Thyroid gland (tissue), 4 donors: ENCODE measurements at places on chromosomes 5 and 9.

- DNase-seq, result no peak
- no peak overlapping the region for H3K27ac ChIP-seq
- no peaks in the 10 kb centered on the region for H3K27me3 ChIP-seq
- H3K36me3 ChIP-seq, result no peaks in the 10 kb centered on the region
Observed at GRCh38 chr5:40277161-40277906, 402.4 kb upstream of the PTGER4 start.

DNA sequence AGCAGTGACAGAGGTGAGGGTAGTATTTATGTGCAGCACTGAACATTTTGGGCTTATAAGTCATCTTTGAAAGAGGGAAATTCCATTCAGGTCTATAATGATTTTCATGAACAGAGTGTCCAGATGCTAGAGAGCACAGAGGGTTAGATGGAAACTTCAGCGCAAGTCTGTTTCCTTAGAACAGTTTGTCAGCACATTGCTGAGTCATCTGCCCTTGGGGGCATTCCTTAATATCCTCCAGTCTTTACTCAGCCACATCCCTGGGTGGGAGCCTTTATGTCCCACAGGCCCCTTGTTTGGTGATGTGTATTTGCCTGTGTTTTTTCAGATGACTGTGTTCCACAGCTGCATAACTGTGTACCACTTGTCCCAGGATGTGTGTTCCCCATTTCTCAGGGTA, 138.5 kb upstream of the S1PR3 start:
- no peaks in the 10 kb centered on the region for H3K4me1 ChIP-seq
- H3K27ac ChIP-seq, result no peak overlapping the region
- peak; percentile 21 for DNase-seq

- no peaks in the 10 kb centered on the region for H3K4me1 ChIP-seq
- H3K4me3 ChIP-seq, result no peak overlapping the region
- DNase-seq, result no peak
- H3K27ac ChIP-seq, result no peak overlapping the region
Observed at GRCh38 chr9:114771889-114772288, 34.0 kb downstream of the TNFSF15 start.

DNA sequence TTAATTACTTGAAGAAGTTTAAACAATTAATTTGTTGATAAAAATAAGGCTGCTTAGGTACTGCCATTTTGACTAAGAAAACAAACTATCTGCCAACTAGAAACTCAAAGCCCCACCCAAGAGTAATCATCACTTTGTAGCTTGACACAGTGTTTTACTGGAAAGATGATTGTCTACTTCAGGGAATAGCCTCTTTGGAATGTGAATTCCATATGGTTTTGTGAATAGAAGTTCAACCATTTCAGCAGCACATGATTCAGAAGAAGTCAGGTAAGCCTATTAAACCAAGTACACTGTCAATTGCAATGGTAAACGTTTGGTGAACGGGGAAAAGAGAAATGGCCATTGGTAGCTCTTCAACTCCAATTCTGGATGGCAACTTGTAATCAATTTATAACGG, 55.2 kb downstream of the PLK2 start:
- no peak overlapping the region for H3K27ac ChIP-seq
- no peak for DNase-seq
- H3K36me3 ChIP-seq, result no peaks in the 10 kb centered on the region
- no peaks in the 10 kb centered on the region for H3K4me1 ChIP-seq
- no peaks in the 10 kb centered on the region for H3K27me3 ChIP-seq

DNA sequence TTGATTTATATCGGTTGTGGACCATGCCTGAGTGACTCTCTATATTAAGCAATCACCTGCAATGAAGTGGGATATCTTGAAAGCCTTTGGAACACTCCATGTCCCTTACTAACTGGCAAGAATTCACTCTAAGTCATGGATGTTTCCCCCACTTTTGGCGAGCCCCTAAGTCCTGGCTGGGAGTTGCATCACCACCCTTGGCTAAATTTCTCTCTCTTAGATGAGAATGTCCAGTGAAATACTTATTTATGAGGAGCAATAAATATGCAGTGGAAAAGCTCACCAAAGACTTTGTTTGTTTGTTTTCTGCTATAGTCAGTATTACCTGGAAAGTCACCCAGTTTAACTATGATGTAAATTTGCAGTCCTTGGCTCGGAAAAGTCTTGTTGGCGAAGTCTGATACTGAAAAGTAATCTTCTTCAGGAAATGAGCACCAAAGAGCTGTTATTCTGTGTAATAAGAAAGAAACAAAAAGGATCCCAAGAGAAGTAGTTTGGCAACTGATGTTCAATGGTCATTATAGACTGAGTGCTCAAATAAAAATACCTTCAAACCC, 333.8 kb downstream of the DMRT2 start:
- DNase-seq, result no peak
- no peaks in the 10 kb centered on the region for H3K4me1 ChIP-seq
- no peak overlapping the region for H3K27ac ChIP-seq
- H3K27me3 ChIP-seq, result no peaks in the 10 kb centered on the region

DNA sequence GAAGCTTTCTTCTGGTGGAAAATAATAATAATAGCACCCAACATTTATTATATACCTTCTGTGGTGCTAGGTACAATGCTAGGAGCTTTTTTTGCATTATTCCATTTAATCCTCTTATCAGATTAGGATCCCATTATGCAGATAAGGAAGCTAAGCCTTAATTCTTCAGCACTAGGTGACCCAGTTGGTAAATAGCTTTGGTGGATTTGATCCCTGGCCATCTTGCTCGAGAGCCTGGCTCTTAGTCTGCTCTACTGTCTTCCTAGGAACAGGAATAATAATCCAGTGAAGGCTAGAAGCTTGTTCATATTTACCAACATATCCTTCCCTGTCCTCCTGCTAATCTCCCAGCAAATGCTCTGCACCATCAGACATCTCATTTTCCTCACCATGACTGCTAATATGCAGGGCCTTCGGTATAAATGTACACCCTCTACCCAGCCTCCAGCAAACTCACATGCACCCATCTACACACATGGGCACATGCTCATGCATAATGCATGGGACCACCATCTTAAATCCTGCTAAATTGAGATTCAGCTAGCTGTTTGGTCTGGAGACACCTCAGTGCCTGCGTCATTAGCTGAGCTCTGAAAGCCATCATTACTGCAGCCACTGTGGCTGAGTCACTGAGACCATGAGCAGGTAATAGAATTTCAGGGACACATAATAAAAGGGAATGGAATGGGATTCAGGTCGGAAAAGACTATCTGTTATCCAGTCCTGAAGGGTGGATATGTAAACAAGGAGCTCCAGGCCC, 87.5 kb downstream of the TRIM32 start:
- no peaks in the 10 kb centered on the region for H3K4me1 ChIP-seq
- H3K36me3 ChIP-seq, result no peaks in the 10 kb centered on the region
- DNase-seq, result no peak
- no peaks in the 10 kb centered on the region for H3K27me3 ChIP-seq

DNA sequence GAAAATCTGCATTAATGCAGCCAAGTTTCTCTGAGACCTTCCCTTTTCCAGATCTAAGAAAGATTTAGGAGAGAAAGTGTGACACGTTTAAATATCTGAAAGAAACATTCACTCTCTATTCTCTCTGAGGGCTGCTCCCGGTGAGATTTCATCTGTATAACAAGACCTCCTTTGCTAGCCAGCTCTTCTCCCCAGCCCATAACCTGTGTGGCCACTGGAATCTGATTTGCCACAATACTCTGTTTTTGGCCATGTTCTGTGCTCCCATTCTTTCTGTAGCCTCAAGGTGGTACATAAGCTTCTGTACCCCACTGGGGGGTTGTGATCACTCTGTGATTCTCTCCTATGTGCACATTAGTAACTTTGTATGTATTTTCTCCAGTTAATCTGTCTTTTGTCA, 291.0 kb upstream of the SEMA6A start:
- no peak overlapping the region for H3K4me3 ChIP-seq
- peaks cover 15% of the 10 kb centered on the region for H3K4me1 ChIP-seq
- no peaks in the 10 kb centered on the region for H3K27me3 ChIP-seq
